ENCODE measurements at places on chromosomes 16 and 17.

DNA sequence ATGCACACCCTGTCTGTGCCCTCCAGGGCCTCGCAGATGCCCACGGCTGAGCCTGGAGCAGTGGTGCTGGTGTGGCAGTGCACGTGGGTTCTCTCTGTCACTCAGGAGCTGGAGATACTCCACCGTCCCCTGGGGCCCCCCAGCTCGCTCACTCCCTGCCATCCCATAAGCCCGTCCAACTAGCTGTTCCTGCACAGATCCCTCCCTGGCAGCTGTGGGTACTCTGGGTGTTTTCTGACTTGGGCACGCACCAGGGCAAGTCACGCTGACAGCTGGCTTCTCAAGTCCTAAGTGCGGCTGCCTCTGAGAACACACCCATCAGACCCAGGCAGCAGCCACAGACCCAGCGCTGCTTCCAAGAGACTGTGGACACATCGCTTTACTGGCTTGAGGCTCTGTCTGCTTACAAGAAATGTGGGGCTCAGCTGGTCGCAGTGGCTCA, 25.4 kb upstream of the ITGB4 start:
- no peak for DNase-seq

DNA sequence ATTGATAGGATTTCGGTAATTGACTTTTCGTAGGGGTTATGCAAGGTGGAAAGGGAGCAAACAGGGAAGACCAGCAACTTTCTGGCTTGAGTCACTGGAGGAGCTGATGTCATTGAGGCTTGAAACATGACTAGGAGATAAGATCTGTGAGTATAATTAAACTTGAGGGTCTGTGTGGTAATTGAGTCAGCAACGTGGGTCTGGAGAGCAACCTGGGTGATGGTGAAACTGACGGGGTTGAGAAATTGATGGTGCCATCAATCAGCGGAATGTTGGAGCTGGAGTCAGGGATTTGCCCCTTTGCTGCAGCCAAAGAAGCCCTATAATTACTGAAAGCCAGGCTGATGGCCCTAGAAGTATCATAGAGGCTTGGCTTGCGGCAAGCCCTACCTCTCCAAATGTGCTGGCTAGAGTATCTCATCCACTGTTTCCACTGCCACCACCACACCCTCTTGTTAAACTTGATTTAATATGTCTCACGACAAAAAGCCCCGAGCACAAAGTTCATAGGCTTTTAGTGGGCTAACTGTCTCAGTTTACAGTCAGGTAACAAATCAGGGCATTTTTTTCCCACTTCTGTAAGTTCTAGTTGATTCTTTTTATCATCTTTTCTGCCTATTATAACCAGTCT, 186.9 kb upstream of the ELAC2 start:
- DNase-seq = no peak

DNA sequence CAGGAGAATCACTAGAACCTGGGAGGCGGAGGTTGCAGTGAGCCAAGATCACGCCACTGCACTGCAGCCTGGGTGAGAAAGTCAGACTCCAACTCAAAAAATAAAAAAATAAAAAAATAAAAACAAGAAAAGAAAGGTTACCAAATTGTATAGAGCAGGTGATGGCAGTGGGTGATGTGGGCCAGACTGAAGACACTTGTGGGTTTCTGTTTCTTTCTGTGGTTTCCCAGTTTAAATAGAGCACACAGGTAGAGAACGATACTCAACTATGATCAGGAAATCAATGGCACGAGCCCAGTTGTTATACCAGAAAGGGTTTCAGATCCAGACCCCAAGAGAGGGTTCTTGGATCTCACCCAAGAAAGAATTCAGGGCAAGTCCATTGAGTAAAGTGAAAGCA, 32.6 kb downstream of the NUBP1 start:
- DNase-seq = no peak

DNA sequence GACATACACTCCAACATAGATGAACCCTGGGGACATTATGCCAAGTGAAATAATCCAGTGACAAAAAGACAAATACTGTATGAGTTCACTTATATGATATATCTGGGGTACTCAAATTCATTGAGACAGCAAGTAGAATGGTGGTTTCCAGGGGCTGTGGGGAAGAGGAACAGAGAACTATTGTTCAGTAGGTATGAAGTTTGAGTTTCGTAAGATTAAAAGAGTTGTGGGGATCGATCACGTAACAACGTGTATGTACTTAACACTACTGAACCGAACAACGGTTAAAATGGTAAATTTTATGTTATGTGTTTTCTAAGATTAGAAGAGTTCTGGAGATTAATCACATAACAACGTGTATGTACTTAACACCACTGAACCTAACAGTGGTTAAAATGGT, 100.8 kb downstream of the HS3ST3A1 start:
- no peak for DNase-seq

GRCh38 chr17:56893503-56893902, 20.3 kb downstream of the TRIM25 start:
- DNase-seq = no peak

- no peak for DNase-seq
Observed at GRCh38 chr17:35088356-35088880, 24.9 kb upstream of the RFFL start.

- no peak for DNase-seq
Observed at GRCh38 chr17:13550291-13550690, 51.4 kb downstream of the HS3ST3A1 start.

DNA sequence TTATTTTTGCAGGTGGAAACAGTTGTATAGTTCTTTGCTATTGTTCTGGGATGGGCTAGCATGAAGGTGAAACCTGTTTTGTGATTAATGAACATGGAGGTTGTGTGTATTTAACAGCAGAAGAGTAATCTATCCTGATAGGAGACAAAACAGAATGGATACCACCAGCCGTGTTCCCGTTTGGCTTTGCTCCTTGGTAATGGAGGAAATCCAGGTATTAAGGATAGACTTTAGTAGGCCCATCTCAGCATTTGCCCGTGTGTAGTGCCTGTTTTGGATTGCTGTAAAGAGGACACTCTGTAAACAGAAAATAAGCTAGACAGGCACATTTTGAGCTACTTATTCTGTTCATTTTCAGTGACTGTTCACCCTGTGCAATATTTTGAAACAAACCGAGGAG, 215.1 kb downstream of the RBFOX1 start:
- no peak for DNase-seq

- DNase-seq = no peak
Observed at GRCh38 chr17:68085771-68086381, 50.3 kb downstream of the KPNA2 start.

DNA sequence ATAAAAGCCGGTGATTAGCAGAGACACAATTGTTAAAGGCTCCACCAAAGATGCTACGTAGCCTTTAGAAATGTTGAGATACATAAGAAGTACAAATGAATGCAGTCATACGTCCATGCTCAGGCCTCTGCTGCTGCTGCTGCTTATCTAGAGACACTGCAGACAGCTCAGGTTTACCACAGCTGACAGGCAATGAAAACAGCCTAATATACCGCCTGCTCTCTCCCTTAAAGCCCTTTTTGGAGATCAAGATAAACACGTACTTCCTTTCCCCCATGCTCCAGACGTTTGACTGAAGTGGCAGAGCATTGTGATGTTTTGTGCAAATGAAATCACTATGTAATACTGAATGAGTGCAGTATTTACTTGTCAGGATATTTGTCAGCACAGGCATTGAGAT, 185.3 kb downstream of the AATF start:
- no peak for DNase-seq

GRCh38 chr16:15741207-15741871, 91.3 kb downstream of the NDE1 start:
- DNase-seq = no peak

DNA sequence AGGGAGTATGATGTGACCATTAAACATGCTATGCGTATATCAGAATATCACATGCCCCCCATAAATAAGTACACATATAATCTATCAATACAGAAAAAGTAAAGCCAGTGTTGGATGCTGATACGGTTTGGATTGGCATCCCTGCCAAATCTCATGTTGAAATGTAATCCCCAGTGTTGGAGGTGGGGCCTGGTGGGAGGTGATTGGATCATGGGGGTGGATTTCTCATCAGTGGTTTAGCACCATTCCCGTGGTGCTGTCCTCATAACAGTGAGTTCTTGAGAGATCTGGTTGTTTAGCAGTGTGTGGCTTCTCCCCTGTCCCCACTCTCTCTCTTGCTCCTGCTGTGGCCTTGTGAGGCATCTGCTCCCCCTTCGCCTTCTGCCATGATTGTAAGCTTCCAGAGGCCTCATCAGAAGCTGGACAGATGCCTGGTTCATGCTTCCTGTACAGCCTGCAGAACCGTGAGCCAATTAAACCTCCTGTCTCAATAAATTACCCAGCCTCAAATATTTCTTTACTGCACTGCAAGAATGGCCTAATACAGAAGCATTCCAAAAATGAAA, 88.9 kb downstream of the AATF start:
- no peak for DNase-seq

DNA sequence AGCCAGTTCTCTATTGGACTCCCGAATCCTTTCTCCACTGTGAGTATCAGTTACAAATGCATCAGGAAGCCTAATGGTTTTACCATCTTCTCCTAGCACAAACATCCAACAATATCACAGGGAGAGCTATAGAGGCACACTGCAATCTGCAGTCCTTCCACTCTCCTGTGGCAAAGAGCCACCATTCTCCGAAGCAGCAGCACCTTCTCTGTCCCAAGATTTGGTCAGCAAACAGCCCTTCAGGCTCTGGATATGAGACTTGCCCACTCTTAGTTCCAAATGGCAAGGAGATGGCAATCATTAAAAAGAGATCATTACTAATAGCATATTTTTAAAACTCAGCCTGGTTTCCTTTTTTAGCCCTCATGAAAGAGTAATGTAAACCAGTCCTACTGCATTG, 223.4 kb downstream of the HS3ST3A1 start:
- no peak for DNase-seq

DNA sequence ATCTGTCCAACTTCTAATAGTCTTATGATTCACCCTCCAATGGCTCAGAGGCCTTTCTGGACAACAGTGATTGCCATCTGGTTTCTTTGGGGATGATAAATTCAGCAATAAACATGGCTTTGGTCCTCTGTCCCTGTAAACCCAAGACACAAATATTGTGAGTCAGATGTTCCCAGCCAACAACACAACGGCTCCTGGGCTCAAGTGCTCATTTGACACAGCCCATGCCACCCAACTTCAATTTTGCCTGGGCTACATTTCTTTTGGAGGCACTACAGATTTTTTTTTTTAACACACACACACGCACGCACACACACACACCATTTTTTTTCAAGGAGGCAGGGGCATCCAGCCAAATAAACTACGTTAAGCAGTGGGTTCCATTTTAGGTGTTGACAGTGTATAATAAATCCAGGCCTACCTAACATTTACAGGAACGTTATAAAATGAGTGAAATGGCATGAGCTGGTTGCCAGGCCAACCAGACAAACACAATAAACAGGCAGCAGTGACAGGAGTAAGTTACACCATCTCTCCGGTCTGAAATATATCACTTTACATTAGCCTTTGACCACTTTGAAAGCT, 939.9 kb upstream of the SOX9 start:
- no peak for DNase-seq

DNA sequence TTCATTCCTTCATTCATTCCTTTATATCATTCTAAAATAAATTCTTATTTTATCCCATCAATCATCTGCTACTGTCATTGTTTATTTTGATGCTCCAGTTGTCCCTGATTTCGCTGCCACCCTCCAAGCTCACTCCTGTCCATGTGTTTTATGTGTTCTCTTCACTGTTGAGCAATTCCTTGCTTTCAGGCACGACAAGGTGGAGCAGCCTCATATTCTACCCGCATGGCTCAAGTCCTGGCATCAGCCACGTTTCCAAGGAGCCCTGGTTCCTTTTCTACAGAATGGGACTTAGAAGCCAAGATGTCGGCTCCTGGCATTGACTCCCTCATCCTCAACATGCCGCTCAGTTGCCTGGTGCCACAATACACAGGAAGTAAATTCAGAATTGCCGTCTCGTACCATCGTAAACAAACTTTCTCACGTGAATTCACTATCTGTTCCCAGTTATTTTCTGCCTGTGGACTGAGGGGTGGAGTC, 139.0 kb downstream of the RPTOR start:
- DNase-seq = no peak

DNA sequence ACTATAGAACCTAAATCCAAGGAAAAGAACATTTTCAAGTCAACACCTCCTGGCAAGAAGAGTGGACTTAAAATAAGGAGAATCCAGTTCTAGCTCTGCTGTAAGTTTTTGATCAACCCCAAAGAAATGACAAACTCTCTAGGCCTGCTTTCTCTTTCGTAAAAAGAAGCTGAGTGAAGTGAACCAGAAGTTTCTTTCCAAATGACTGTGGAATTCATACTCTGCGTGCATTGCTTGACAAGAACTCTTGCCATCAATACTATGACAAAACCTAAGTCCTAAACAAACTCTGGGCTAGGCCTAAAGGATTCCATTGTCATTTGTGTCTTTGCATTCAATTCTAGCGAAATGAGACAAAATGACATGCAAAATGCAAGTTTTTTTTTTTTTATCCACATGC, 187.5 kb upstream of the SOX9 start:
- no peak for DNase-seq

DNA sequence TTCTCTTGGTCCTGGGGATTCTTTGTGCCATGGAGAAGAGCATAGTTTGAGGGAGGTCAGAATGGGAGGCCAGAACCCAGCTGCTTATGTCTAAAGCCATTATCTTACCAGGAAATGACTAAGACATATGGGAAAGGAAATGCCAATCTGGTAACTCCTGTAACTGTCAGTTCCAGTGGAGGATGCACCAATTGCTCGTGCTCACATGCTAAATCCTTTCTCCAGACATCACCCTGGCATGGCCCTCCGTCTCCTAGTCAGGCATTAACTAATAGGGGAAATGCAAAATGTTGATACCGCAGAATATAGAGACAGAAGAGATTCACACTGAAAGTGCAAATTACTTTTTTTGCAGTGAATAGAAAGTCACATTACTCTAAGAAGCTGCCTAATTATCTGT, 255.6 kb upstream of the HSBP1 start:
- no peak for DNase-seq

DNA sequence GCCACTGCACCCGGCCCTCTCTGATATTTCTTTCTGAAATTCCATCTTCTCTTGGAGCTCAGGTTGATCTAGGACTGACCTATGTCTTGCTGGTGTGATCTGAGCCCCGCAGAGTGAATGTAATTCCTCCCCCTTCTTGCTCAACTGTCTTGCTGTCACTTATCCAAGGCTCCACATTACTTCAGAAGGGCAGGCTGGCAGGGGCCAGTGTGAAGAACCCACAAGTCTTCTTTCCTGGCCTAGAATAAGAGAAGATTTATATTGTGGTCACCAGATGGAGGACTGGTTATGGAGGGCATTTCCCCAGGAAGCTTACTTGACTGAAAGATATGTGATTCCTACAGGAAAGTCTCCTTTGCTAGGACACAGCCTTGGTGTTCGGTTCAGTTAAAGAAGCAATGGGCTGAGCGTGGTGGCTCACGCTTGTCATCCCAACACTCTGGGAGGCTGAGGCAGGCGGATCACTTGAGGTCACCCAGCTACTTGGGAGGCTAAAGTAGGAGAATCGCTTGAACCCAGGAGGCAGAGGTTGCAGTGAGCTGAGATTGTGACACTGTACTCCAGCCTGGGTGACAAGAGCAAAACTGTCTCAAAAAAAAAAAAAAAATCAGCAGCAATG, 13.4 kb downstream of the ITGAL start:
- DNase-seq = no peak

- DNase-seq = no peak
Observed at GRCh38 chr17:14209215-14209614, 27.4 kb downstream of the CDRT15 start.
